Effector memory CD8-positive, alpha-beta T cell (primary cell): ENCODE measurements at places on chromosomes 6 and 20.

DNA sequence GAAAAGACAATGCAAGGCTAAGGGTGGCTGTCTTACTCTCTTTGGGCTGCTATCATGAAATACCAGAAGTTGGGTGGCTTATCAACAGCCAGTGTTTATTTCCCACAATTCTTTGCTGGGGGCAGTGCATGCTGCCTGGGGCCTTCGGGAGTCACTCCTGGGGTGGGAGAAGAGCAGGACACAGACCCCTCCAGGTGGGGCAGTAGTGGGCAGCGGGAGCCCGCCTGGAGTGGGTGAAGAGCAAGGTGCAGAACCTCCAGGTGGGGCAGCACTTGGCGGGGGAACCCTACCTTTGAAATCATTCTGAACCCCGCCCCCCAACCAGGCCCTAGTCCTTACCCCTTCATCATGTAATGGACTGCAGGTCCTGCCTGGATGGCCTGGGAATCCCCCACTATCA, 69.6 kb upstream of the THBS2 start:
- DNase-seq, result no peak

DNA sequence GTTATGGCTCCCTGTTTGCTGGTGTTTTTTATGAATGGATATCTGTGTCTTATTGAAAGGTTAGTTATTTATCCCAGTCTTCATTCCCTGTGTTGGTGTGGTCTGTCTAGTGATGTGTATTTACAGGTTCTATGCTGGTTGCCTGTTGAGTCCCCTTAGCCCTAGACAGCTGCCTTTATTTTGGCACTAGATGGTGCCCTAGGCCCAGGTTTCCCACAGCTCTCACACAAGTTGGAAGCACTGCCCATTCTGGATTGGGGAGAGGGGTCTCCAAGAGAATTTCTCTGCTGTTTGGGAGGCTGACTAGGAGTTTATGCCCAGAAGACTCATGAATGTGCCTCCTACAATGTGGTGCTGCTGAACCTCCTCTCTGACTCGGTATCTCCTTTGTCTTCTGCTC, 12.4 kb downstream of the GRM1 start:
- no peak for DNase-seq

DNA sequence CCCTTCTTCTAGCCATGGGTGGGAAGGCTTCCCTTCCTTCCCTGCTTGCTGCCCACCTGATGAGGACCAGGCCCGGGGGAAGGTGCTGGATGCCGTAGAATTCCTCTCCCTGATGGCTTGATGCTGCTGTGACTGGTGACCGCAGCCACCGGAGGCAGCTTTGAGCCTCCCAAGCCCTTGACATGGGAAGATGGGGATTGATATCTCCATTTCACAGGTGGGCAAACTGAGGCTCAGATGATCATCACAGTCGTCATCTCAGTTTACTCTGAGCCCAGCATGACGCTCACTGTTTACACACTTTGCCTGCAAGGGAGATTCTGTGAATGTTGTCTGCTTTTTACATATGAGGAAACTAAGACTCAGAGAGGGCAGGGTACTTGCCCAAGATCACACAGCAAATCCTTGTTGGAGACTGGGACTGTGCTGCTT, 43.9 kb downstream of the SRC start:
- no peak for DNase-seq

DNA sequence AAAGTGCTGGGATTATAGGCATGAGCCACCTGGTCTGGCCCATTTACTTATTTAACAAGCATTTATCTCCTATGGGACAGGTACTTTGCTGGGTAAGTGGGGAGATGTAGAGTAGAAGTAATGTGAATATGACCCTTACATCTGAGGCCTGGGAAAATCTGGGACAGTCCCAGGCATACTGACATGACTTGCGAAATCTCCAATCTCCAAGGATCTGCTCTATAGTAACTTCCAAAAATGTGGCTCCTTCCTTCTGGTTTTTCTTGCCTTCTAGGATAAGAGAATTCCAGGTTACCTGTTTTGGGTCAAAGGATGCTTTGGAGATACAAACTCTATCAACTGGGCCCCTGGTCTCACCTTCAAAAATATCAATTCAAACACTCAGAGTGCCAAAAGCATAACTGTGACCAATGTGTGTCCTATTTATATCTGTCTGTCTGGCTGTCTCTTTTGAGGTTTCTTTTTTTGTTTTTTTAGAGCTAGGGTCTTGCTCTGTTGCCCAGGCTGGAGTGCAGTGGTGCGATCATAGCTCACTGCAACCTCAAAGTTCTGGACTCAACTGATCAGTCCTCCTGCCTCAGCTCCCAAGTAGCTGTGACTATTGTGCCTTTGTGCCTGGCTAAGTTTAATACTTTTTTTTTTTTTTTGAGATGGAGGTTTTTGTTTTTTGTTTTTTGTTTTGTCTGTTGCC, 11.7 kb upstream of the JARID2 start:
- DNase-seq, result no peak

GRCh38 chr20:48770700-48771442, 56.9 kb downstream of the PREX1 start:
- DNase-seq, result no peak

- no peak for DNase-seq
These were observed 6.1 kb downstream of the THBD start for GRCh38 chr20:23043376-23043775.

- DNase-seq, result no peak
These were observed 10.9 kb upstream of the NCOA3 start for GRCh38 chr20:47490795-47491194.

GRCh38 chr6:144012534-144012933, 4.5 kb upstream of the PLAGL1 start:
- DNase-seq, result no peak

DNA sequence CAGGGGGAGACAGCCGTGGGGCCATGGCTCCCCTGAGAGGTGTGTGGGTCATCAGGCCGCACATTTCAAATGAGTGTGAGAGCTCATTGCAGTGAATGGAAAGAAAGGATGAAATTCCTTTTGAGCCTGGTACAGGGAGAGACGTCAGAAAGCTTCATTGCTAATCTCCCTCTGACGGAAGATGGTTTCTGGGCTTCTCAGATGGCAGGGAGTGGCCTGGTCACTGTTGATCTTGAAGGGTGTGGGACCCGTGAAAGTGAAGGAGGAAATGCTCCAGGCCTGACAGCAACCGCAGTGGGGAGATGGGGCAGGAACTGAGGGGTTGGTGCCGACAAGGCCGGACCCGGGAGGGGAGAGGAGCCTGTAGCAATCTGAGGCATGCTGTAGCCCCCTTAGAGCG, 127.4 kb downstream of the MYLK4 start:
- no peak for DNase-seq

DNA sequence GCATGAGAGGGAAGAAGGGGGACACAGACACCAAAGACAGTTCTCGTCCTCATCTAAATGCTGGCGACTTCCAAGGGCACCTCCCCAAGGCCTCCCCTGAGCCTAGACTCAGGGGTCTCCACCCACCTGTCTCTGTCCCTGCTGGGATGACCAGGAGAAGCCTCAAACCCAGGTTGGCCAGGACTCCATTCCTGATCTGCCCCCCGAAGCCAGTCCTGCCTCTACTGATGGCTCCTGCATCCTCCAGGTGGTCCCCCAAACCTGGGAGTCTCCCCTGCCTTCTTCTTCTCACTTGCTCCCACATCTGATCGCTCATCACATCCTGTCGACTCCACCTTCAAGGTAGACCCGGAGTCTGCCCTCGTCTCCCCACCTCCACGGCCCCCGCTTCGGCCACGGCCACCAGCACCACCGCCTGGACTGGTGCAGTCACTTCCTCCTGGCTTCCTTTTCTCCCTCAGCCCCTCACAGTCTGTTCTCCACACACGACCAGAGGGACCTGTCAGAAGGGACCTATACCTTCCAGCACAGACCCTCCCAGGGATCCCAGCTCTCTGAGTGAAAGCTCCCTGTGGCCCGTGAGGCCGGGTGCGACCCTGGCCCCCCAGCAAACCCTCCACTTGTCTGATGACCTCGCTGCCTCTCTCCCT, 92.1 kb downstream of the CEBPB start:
- DNase-seq, result no peak

- DNase-seq, result no peak
These were observed 95.7 kb upstream of the BMP2 start for GRCh38 chr20:6671829-6672228.

- no peak for DNase-seq
These were observed 39.5 kb downstream of the CRISP1 start for GRCh38 chr6:49826743-49827406.

DNA sequence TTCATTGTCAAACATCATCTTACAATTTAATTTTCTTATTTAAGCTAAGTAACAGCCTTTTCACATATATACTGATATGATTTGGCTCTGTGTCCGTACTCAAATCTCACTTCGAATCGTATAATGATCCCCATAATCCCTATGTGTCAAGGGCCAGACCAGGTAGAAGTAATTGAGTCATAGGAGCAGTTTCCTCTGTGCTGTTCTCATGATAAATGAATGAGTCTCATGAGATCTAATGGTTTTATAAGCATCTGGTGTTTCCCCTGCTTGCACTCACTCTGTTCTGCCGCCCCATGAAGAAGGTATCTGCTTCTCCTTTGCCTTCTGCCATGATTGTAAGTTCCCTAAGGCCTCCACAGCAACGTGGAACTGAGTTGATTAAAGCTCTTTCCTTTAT, 25.1 kb upstream of the CMTR1 start:
- no peak for DNase-seq

DNA sequence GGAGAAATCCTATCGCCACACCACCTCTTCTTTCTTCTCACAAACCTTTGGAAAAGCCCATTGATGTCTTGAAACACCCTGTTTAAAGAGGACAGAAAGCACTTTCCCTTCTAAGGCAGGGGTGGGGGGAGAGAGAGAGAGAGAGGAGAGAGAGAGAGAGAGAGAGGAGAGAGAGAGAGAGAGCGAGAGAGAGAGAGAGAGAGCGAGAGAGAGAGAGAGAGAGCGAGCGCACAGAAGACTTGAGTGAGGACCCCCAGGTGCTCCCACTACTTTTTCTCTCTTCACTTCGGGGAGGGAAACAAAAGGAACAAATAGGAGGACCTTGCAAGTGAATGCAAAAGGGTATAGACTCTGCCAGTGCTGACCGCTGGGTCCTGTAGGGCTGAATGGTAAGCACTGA, 52.4 kb downstream of the TIAM2 start:
- no peak for DNase-seq

- no peak for DNase-seq
These were observed 55.1 kb downstream of the TMEM200A start for GRCh38 chr6:130420911-130421310.

GRCh38 chr20:9515214-9515585, 810 bp downstream of the LAMP5 start:
- no peak for DNase-seq

DNA sequence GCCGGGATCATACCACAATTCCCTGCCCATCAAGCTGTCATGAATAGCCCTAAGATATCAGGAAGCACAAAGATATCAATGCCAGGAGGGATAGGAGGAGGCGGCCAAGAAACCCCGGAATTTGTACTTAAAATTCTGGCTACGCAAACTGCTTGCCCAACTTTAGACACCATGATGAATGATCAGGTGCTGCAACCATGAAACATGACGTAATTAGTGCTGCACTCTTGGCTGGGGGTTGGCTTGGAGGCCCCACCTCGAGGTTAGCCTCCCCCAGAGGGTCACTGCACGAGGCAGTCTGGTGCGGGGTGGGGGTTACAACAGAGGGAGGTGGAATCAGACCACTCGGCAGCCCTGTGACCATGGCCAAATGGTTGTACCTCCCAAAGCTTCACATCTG, 8.9 kb downstream of the SIRPA start:
- DNase-seq, result no peak

- DNase-seq, result no peak
These were observed 146.5 kb upstream of the COL21A1 start for GRCh38 chr6:56393615-56394612.
